D341Med (cell line): ENCODE measurements at places on chromosomes 6 and 20.

DNA sequence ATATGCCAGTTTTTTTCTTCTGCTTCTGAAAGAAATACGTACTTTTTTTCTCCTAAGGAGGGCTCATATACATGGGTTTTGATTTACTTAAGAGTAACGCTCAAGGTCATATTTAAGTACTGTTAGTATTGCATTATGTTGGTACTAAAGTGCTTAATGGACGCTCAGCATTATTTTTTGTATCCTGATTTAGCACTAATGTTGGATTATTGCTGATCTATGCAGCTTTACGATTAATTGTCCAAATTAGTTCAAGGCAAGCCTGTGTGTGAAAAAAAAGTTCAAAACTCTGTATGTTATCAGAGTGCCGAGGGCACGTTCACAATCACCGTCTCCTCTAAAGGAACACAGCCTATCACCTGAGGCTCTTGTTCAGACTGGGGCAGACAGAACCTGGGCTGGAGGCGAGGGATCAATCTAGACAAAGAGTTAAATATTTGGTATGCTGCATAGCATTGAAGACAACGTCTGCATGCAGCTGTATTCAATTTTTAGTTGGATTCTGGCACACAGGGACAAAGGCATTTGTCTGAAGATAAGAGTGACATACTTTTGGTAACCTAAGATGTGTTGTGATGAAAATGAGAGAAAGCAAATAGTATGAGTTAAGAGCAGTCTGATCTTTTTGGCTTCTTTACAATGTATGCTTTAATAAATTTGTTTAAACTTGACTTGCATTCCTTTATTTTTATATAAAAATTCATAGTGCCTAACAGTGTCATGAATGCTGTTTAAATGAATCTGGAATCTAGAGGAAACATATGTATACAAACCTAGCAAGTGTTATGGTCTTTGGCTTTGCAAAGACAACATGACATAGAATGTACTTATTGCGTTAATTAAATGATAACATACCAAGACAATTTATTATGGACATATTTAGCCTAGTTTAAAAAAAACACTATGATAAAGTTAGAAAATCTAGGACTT is 341.2 kb downstream of the SAMD5 start:
- DNase-seq: no peak

DNA sequence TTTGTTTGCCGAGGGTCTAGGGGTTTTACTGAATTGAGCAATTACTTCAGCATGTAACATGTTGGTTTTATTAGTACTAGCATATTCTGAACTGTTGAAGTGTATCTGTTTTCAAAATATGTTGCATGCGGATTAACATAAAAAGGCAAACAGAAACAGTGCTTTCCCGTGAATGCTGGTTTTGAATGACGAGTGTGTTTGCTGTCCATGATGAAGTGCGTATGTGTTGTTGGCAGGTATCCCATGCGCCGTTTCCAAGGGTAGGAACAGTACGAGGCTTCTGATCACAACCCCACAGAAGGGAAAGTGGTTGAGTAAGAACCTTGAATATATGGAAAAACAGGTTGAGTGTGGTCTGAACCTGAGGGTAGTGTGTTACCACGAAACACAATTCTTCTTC is 232.9 kb downstream of the SAMD5 start:
- DNase-seq: no peak

DNA sequence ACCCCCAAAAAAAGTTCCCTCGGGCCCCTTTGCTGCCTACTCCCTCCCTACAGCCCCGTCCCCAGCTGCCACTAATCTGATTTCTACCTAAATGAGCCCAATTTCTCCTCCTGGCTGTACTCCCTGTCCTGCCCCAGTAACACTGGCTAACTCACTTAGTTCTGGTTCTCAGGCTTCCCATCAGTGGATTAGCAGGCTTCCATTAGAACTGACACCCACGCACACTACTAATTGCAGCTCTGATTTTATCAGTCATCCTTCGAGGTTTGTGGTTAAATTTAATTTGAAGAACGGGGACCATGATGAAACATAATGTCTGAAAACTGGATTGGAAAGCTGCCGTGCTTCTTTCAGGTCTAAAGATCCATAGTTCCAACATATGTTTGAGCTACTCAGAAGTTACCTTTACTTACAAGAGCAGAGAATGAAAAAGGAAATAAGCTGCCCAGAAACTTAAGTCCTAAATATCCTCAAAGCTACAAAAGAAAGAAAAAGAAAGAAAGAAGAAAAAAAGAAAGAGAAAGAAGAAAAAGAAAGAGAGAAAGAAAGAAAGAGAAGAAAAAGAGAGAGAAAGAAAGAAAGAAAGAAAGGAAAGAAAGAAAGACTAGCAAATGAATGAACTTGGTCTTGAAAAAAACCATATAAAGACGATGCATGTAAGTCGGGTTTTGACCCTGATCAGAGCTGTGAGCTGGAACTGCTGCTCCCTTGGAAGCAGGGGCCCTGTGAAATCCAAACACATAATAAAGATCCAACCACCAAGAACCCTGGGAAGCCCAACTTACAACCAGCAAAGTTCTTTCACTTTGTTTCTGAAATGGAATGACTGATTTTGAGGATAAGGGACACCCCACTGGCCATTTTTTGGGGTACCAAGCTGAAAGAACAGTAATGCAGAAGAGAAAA is 51.7 kb downstream of the CNKSR3 start:
- DNase-seq: no peak

DNA sequence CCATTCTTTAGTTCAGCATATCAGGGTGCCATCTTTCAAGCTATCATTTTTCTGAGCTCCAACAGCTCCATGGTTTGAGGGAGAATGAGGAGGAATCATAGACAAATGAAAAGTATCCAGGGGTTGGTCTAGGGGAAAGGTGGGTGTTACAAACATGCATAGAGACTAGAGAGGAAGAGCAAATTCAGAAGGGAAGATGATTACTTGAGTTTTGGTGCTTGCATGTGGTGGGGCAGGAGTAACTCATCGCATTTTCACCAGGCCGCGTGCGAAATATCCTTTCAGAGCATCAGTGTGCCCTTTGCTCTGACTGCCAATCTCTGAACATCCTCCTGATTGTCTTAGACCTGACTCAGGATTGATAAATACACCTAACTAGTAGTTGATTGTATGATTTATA is 7.7 kb upstream of the BICRAL start:
- DNase-seq: no peak

DNA sequence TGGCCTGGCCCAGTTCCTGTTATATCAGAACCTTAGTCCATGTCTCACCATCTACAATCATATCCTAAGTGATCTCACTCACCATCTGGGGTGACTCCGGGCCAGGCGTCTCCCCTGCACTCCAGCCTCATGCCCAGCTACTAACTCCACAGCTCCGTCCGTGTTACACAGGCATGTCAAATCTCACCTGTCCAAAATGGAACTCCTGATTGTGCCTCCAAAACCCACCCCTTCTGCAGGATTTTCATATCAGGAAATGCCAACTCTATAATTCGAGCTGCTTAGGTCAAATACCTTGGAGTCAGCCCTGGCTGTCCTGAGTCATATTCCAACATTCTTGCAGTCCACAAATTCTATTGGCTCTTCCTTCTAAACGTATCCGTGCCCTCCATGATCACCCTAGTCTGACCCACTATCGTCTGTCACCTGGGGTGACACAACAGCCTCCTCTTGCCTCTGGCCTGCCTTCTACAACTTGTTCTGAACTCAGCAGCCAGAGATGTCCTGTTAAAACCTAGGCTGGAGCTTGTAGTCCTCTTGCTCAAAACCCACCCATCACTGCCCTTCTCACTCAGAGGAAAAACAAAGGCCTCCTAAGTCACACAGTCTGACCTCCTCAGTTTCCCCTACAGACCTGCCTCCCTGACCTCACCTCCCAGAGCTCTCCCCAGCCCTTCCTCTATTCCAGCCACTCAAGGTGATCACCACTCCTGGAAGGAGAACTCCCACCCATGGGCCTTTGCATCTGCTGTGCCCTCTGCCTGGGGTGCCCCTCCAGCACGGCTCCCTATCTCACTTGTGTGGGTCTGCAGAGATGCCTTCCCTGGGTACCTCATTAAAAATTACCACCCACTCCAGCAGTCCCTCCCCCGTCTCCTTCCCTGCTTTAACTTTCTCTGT is 85.3 kb upstream of the SIRPA start:
- DNase-seq: peak; percentile 5

DNA sequence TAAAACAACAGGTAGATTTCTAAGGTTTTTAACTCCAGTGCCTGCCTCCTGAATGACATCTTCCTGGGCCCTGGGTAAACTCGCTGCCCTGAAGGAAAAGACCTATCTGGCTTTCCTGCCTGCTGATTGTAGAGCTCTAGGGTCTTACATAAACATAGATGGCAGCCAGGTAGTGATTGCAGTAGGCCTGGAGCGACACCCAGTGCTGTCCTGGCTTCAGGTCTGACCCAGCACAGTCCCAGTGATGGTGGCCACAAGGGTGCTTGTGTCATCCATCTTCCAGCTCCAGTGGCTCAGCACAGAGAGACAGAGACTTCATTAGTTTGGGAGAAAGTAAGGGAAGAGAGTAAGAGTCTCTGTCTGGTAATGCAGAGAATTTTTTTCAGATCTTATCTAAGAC is 542.9 kb upstream of the IMPG1 start:
- DNase-seq: no peak

- no peak for DNase-seq
These were observed 251.5 kb downstream of the HIVEP2 start for GRCh38 chr6:142693441-142693840.

GRCh38 chr6:160108077-160108476 is 13.5 kb upstream of the SLC22A1 start:
- no peak for DNase-seq

- no peak for DNase-seq
These were observed 76.2 kb upstream of the BCLAF1 start for GRCh38 chr6:136365776-136366354.

GRCh38 chr20:62752181-62752670 is 43.6 kb downstream of the NTSR1 start:
- DNase-seq: no peak

DNA sequence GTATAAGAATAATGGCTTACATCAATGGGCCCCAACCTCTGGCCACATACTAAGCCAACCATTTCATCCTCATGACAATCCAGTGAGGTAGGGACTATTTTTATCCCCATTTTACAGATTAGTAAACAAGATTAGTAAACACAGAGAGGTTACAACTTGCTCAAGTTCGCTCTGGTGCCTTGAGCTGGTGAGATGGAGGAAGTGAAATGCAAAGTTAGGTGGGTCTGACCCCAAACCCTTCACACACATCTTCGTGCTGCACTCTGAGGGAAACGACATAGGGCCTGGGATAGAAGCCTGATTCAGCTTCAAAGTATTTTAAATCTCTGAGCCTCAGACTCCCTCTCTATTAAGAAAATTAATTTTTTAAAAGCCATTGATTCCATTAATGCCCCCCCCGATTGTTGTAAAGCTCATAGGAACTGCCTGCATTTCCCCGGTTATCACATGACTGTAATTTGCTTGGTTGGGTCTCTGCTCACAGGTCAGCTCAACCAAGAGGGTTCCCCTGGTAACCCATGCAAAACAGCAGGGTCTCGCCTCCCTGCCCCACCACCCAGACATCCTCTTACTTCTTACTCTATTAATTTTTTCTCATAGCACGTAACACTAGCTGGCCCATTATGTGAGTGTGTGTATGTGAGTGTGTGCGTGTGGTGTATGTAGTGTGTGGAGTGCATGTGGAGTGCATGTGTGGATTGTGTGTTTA is 221.2 kb downstream of the MAFB start:
- DNase-seq: no peak
